ENCODE measurements at places on chromosomes 13 and 19.

DNA sequence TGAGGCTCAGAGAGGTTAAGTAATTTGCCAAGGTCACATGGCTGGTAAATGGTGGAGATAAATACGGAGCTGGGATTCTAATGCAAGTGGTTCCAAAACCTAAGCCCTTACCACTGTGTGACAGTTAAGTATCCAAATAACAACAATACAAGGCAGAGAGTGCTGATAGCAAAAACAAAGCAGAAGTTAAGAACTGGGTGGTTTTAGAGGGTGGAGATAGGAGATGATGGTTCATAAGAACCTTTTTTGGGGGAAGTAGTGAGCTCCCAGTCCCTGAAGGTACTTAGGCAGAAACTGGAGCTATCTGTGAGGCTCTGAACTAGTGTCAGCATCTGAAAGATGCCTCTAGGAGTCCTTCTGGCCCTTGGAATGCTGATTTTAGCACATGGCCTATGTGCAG, 56.2 kb upstream of the UBE2L5 start:
- peak; percentile 38 for DNase-seq

DNA sequence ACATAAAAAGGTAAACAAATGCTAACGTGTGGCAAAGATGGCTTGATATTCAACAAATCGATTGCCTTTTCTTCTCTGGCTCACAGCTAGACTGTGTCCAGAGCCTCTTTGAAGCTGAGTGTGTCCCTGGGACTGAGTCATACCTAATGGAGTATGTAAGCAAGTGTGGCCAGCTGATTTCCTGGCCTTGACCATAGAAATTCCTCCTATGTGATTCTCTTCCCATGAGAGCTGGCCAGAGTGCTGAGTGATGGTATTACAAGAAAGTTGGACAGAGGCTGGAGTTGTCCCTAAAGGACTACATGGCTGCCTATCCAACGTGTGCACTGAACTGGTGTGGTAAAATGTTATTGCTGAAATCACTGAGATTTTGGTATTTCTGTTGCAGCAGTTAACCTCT, 320.1 kb upstream of the SLC10A2 start:
- DNase-seq: no peak

DNA sequence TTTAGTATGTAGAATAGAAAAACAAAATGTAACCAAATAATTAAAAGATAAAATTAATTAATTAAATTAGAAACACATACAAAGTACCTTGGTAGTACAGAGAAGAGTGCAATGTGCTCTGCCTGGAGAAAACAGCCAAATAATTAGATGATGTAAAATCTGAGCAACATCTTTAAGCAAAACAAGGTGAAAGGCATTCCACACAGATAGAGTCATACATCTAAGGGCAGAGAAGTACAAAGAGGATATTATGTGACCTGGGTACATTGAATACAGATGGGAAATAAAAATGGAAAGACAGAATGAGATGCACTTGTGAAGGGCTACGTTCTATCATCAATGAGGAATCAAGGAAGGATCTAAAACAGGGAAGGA, 25.2 kb upstream of the FNDC3A start:
- DNase-seq: no peak

- peak; percentile 40 for DNase-seq
Measured at GRCh38 chr13:48072304-48072703, 22.6 kb downstream of the MED4 start.

DNA sequence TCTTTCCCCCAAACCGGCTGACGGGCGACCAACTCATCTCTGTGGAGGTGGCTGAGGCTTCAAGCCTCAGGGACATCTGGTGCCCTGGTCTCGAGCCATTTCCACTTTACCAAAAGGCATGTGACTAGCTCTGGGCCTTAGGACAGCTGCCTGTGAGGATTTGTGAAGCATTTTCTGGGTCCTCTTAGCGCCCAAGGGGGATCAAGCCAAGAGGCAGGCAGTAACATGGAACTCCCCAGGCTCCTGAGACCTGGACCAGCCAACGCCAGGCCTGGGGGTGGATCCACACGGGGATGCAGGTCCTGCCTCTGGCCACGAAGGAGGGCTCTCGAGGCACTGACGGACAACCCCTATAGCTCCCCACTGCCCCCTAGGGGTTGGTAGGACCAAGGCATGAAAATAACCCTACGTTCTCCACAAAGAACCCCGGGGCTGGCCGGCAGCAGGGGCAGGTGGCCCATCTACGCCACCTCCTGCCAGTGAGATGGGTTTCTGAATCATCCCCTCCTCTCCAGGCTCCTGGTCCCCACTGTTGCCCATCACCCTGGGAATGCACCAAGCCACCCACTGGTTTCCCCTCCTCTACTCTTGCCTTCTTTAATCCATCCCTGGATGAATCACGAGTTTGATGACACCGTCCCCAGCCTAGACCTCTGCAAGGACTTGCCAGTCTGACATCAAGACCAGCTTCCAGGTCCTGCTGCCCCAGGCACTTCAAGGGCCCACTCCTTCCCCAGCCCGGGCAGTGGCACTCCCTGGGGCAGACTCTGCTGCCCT, 7.0 kb upstream of the MYDGF start:
- peak; percentile 41 for DNase-seq

- no peak for DNase-seq
Measured at GRCh38 chr19:46906221-46906620, 45.4 kb downstream of the ARHGAP35 start.

GRCh38 chr13:51945149-51945548, 66.1 kb downstream of the ATP7B start:
- no peak for DNase-seq

- peak; percentile 81 for DNase-seq
Measured at GRCh38 chr19:9934132-9934950, 2.0 kb downstream of the OLFM2 start.

- no peak for DNase-seq
Measured at GRCh38 chr19:57047743-57048142, 72.0 kb upstream of the USP29 start.

DNA sequence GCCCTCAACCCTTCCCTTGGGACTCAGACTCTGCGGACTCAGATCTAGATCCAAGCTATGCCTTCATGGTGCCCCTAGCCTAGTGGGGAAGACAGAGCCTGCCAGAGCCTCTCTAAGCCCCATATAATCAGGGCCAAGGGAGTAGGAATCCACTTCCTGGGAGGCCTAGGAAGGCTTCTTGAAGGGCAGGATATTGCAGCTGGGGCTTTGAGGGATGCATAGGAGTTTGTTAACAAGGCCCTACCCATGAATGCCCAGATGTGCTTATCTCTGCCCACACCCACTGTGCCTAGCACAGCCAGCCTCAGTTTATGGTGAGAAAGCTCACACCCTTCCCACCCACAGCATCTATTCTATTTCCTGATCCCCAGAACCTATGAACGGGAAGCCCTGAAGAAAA, 11.3 kb downstream of the APBA3 start:
- DNase-seq: no peak

DNA sequence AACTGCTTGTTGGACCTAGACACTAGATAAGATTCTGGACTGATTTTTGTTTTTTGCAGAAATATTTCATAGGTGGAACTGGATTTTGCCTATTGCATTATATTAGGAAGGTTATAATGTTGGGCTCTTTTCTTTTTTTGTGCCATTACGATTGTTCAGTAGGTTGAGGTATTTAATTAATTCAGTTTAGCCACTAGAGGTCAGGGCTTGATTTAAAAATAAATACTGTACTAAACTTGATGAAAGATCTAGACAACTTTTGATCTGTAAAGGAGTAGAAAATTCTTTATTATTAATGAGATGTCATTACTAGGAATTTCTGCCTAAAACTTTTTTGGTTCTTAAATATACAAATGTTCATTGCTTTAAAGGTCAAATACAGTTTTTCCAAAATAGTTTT, 15.2 kb upstream of the SUPT20H start:
- peak; percentile 34 for DNase-seq

- no peak for DNase-seq
Measured at GRCh38 chr13:40208517-40208916, 457.9 kb downstream of the FOXO1 start.

- DNase-seq: peak; percentile 94
Measured at GRCh38 chr19:1087813-1088415, 7.3 kb downstream of the POLR2E start.

- no peak for DNase-seq
Measured at GRCh38 chr13:28539625-28540286, 44.8 kb upstream of the FLT1 start.

DNA sequence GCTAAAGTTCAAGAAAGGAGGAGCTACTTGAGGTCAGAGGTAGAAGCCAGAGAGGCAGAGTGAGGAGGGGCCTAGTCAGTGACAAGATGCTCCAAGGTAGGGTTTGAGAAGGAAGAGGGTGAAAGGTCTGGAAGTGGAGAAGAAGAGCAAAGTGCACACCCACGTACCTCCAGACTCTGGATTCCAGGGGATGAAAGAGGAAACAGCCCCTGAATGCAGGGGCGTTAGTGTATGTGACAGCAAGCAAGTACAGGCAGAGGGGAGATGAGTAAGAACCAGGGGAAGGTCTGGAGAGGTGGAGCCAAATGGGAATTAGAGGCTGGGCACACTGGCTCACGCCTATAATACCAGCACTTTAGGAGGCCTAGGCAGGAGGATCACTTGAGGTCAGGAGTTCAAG, 8.7 kb downstream of the RPS28 start:
- DNase-seq: no peak

DNA sequence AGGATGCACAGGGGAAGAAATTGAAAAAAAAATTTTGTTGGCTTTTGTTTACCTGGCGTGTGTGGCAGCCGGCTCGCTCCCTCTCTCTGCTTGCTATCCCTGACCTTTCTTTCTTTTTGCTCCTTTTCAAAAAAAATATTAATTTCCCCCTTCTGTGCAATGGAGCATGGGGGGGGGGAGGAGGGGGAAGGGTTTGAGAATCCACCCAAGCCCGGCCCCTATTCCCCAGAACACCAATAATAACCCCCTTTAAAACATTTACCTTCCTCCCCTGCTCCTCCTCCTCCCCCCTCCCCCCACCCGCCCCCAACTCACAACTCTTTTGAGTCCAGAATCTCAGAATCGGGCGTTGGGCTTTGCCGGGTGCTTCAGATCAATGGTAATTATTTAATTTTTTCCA, 28.4 kb downstream of the NFIX start:
- no peak for DNase-seq

DNA sequence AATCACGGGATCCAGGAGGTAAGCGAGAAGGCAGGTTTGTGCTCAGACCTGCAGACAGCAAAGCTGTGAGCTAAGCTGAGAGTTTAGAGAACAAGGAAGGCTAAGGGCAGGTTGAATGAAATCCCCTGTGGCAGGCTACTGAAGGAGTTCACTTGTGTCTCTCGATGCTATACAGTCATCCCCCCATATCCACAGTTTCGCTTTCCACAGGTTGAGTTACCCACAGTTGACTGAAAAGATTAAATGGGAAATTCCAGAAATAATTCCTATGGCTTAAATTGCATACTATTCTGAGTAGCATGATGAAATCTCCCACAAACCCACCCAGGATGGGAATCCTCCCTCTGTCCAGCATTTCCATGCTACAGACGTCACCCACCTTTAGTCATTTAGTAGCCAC, 49.6 kb downstream of the ABCC4 start:
- DNase-seq: no peak

- DNase-seq: peak; percentile 66
Measured at GRCh38 chr13:32316501-32316900, 1.2 kb downstream of the BRCA2 start.

GRCh38 chr19:45102481-45102880, 9.5 kb downstream of the PPP1R37 start:
- no peak for DNase-seq

GRCh38 chr19:32489971-32490370, 84.4 kb downstream of the DPY19L3 start:
- no peak for DNase-seq

GRCh38 chr19:55373993-55374757, 2.5 kb upstream of the TMEM190 start:
- DNase-seq: no peak

GRCh38 chr19:14700711-14701375, 11.0 kb downstream of the ZNF333 start:
- no peak for DNase-seq

GRCh38 chr19:6693056-6693471, 23.1 kb upstream of the TNFSF14 start:
- DNase-seq: no peak

GRCh38 chr13:23847497-23847896, 41.7 kb downstream of the MIPEP start:
- peak; percentile 13 for DNase-seq

GRCh38 chr13:101489643-101490405, 37.3 kb downstream of the ITGBL1 start:
- DNase-seq: no peak

GRCh38 chr13:73908809-73909208, 225.4 kb downstream of the KLF12 start:
- no peak for DNase-seq

- DNase-seq: no peak
Measured at GRCh38 chr13:46613409-46614049, 60.6 kb downstream of the LRCH1 start.

GRCh38 chr13:83881917-83882605, at the start of gene SLITRK1:
Gene SLITRK1 (minus strand): TSS chr13:83882474. CDS start chr13:83881507, 967 bp downstream.
- DNase-seq: peak; percentile 64

DNA sequence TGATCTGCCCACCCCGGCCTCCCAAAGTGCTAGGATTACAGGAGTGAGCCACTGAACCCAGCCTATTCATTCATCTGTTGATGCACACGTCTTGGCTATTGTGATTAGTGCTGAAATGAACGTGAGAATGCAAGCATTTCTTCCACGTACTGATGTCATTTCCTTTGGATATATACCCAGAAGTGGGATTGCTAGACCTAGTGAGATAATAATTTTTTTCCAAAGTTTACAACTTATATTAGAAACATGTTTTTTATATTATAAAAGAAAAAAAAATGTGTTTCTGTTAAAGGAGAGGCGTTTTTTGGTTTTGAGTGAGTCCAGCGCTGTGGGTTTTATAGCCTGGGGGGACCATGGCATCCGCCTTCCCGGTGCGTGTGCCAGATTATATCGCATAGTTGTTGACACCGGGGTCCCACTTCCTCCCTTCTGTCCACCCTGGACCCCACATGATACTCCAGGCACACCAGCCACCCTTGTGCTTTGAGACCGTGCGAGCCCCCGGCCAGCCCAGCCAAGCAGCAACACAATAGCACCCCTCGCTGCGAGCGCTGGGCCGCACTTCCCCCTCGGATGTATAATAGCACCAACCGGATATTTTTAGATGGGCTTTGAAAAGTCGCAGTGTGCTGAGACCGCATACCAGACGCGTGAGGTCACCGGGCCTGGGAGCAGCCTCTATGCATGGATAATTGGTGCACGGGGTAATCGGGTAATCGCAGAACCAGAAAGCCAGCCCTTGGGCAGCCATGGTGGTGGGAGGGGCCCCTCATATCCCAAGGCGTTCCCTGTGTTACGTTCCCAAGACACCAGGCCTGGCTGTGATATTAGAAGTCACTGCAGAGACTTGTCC, 59.6 kb downstream of the MYO9B start:
- peak; percentile 87 for DNase-seq

GRCh38 chr19:56942756-56943155, 102.2 kb upstream of the PEG3 start:
- no peak for DNase-seq

GRCh38 chr19:49387936-49388372, at the start of gene KASH5:
Gene KASH5 (plus strand): TSS chr19:49388249. CDS start chr19:49390884, 2,635 bp downstream.
- DNase-seq: no peak

GRCh38 chr13:98890186-98890585, 87.7 kb downstream of the DOCK9 start:
- no peak for DNase-seq
